Muscle of leg (tissue), 16 donors: ENCODE measurements at places on chromosomes 5 and 9. TPM values are rescaled to one million over a fixed set of nuclear protein-coding genes. Genes with fewer than 3 reads are reported as not detected.

Gene ENC1
- polyA plus RNA-seq: 35.4 TPM

Gene LCN12
- polyA plus RNA-seq: 0.75 TPM

Gene CDC20B
- polyA plus RNA-seq: not detected

Gene GPR21
- 0.37 TPM for polyA plus RNA-seq

Gene ADAMTS13
- 9.3 TPM for polyA plus RNA-seq

Gene ZFP37
- 3.8 TPM for polyA plus RNA-seq

Gene SMIM3
- polyA plus RNA-seq: 11.1 TPM

DNA sequence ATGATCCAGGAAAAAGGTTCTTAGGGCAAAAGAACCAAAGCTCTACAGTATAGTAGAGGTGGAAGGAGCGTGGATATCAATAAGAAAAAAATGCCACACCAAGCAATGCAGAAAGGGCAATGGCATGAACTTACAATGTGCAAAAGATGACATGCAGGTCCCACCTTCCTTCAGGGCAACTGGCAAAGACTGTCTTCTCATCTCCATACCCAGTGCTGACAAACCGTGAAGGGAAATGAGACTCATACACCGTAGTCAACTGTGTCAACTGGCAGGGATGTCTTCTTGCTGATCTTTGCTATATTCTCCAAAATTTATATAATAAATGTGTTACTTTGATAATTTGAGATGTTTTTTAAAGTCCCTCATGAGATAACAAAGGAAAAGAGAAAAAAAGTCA, 36.0 kb downstream of the MED27 start:
- no peak for DNase-seq
- H3K4me3 ChIP-seq: no peak overlapping the region
- H3K27ac ChIP-seq: no peak overlapping the region
- H3K27me3 ChIP-seq: no peaks in the 10 kb centered on the region
- H3K4me1 ChIP-seq: peaks cover 2% of the 10 kb centered on the region

DNA sequence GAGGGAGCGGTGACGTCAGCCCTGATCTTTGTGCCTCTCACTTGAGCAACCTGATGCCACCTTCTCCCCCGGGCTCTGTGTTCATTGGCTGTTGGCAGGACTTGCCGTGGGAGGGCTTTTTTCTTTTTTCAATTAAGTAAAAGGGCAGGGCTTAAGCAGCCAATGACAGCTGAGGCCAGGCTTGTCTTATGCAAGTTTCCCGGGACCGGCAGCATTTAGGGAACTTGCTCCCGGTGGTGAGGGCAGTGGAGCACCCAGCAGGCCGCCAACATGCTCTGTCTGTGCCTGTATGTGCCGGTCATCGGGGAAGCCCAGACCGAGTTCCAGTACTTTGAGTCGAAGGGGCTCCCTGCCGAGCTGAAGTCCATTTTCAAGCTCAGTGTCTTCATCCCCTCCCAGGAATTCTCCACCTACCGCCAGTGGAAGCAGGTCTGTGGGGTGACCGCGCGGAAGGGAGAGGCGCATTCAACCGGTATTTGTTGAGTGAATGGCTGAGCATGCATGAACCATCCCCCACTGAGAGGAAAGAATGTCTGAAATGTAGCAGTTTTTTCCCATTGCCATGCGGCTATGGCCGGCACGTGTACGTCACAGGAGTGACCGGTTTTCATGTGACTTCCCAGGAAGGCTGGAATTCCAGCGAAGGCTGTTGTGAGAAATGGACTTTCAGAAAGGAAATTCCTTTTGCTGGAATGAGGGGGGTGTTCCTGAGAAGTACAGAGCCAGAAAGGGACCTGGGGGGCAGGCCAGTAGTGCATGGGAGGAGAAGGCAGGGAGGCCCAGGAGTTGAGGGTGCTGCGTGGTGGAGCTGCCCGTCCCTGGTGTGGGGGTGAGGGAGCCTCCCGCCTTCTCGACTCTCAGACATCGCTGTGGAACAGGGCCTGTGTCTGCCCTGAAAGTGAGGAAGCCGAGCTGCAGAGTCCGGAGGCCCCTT, 29.0 kb downstream of the PTGES2 start:
- peak; percentile 95 for DNase-seq
- no peaks in the 10 kb centered on the region for H3K27me3 ChIP-seq
- peak overlapping the region; percentile 99 for H3K27ac ChIP-seq
- peaks cover 82% of the 10 kb centered on the region for H3K4me1 ChIP-seq

- no peaks in the 10 kb centered on the region for H3K27me3 ChIP-seq
- no peaks in the 10 kb centered on the region for H3K36me3 ChIP-seq
- H3K4me1 ChIP-seq: no peaks in the 10 kb centered on the region
- DNase-seq: no peak
These were observed 127.6 kb downstream of the RPS23 start for GRCh38 chr5:82150559-82150958.

- H3K36me3 ChIP-seq: no peaks in the 10 kb centered on the region
- H3K4me3 ChIP-seq: no peak overlapping the region
- no peak for DNase-seq
- no peak overlapping the region for H3K27ac ChIP-seq
These were observed 448.6 kb downstream of the ZNF608 start for GRCh38 chr5:124297826-124298225.

DNA sequence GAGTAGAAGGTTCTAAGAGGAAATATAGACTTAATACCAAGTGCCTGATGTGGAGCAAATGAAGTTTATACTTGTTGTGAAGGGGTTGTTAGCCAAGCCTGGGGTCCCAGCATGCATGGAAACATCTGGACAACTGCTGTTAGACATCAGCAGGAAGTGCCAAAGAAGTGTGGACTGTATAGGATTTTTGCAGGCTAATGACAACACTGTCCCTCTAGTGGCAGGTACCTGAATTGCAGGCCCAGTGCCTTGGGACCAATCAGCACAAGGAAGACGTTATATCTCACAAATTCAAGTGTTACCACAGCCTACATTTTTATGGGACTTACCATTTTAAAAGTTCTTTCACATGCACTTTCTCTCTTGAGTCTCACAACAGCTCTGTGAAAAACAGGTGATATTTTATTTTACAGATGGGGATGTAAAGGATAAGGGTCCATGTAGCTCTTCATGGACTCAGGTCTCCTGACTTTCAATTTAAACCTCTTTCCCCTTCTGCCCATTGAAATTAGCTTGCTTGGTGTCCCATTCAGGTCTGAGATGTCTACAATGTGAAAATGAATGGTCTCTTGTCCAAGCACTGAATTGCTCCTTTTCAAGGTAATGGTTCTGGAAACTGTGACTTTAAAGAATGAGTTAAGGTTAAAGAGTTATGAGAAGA, 89.0 kb upstream of the MAP1B start:
- no peak overlapping the region for H3K27ac ChIP-seq
- no peaks in the 10 kb centered on the region for H3K4me1 ChIP-seq
- no peak overlapping the region for H3K4me3 ChIP-seq

DNA sequence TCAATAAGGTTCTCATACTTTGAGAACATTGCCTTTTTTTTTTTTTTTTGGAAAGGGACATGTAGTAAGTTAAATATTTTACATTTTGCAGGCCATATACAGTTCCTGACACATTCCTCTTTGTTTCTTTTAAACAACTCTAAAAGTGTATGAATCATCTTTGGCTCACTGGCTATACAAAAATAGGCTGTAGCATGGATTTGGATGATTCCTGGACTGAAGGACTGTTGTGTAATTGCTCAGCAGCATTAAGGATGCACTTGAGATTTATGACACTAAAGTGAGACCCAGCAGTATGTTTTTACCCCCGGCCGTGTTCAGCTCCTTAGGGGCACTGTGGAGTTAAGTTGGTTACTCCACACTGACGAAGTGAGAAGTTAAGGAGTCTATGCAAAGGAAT, 41.3 kb downstream of the VPS13A start:
- H3K36me3 ChIP-seq: no peaks in the 10 kb centered on the region
- H3K4me3 ChIP-seq: no peak overlapping the region
- no peak overlapping the region for H3K27ac ChIP-seq
- H3K27me3 ChIP-seq: no peaks in the 10 kb centered on the region

DNA sequence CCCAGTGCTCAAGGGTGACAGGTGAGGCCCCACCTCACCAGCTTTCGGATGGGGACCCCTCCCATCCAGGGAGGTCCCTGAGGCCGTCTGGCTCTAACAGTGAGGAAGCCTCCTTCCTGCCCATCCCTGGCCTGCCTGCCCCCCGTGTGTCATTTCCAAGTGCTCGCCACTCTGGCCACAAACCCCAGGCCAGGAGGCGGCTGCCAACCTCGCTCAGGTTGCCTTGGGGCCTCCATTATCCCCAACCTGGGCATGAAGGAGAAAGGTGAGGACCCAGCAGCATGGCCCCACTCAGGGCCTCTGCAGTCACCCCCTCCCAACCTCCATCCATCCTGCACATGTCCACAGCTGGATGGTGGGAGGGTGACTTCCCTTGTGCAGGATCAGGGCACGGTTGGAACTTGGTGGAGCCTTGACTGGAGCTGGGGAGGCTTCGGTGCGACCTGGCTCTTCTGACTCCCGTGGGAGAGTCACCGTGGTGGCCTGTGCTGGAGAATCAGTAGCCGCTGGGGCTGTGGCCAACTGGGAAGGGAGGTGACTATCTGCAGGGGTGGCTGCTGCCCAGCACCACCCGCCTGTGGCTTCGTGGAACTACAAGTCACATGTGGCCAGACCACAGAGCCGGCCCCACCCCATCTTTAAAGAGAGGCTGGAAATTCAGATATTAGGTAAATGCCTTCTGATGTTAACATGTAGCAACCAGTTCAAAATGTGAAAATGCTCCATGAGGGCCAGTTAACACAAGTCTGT, 37.5 kb upstream of the GFPT2 start:
- no peak for DNase-seq
- no peaks in the 10 kb centered on the region for H3K4me1 ChIP-seq
- no peaks in the 10 kb centered on the region for H3K27me3 ChIP-seq
- no peaks in the 10 kb centered on the region for H3K36me3 ChIP-seq

GRCh38 chr5:160105686-160106360, 13.4 kb downstream of the PWWP2A start:
- peaks cover 17% of the 10 kb centered on the region for H3K36me3 ChIP-seq
- H3K4me1 ChIP-seq: no peaks in the 10 kb centered on the region
- no peak overlapping the region for H3K4me3 ChIP-seq
- no peaks in the 10 kb centered on the region for H3K27me3 ChIP-seq
- DNase-seq: no peak
- H3K27ac ChIP-seq: no peak overlapping the region

DNA sequence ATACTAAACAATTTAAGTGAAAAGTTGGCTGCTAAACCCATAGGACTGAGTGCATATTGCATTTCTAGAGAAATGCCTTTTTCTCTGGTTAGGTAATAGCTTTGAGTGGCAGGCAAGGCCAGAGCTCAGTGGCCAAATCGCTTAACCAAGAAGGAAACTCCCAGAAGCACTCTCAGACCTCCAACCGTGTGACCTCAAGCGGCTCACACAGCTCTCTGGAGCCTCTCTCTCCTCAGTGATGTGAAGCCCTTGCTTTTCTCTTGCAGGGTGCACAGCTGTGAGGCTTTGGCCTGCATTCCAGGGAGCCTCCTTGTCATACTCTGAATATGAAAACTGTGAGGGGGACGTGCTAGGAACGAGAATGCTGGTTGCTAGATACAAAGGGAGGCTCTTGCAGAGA, 106.7 kb downstream of the INSYN2B start:
- H3K4me1 ChIP-seq: peaks cover 8% of the 10 kb centered on the region
- no peak overlapping the region for H3K4me3 ChIP-seq
- H3K36me3 ChIP-seq: no peaks in the 10 kb centered on the region
- no peaks in the 10 kb centered on the region for H3K27me3 ChIP-seq

DNA sequence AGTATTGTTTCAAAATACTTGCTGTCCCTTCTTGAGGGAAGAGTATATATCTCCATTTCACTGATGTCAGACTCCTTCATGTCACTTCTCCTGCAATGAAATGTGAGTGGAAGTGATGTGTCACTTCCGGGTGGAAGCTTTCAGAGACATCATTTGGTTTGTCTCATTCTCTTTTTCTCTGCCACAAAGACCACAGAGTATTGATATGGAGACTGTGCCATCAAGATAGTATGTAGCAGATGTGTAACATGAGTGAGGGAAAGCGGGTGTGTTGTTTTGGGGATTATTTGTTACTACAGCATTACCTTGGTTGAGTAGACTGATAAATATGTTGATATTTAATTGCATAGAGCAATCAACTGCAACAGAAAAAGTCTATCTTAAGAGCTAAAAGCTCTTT, 169.8 kb downstream of the FBXL7 start:
- H3K27me3 ChIP-seq: no peaks in the 10 kb centered on the region
- H3K27ac ChIP-seq: no peak overlapping the region
- DNase-seq: no peak
- H3K4me3 ChIP-seq: no peak overlapping the region

DNA sequence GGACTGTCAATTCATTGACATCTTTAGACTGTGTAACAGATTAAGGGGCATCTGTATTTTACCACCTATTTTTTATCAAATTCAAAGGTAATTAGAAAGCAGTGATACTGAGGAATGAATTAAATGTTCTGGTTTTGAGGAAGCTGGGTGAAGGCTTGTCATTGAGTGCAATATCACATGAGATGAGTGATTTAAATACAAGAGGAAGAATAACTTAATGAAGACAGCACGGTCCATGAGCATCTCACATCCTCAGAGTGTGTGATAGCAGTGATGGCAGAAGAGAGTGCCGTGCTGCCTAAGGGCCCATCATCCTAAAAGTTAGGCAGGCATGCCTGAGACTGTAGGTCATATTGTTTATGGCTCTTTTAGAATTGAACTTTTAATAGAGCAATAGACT, 263.3 kb downstream of the MAST4 start:
- H3K4me3 ChIP-seq: no peak overlapping the region
- DNase-seq: no peak
- no peaks in the 10 kb centered on the region for H3K27me3 ChIP-seq
- peaks cover 5% of the 10 kb centered on the region for H3K4me1 ChIP-seq
- H3K27ac ChIP-seq: no peak overlapping the region

DNA sequence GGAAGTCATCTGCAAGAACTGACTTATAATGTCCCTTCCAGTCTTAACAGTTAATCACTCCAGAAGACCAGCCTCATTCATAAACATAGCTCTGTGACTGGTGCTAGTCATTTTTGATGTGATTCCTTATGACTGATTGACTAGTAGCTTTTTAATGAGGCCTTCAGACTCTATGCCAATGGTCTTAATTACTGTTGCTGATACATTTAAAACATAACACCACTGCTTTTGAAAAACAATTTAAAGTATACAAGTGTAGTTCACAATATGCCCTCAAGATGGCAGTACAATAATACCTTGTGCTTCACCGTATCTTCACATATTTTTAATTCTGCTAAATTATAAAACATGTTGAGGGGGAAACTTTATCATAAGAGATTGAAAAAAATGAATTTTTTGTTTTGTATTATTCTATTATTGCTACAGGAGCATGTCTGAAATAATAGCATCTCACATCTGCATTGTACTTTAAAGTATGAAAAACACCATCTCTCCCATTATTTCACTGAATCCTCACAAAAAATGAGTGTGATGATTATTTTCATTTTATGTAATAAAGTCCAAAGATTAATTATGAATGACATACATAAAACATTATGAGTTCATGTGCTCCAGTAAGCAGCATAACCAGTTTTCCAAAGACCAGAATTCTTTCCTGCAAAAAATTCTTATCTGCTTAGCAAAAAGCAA, 55.2 kb upstream of the SHISAL2B start:
- H3K27me3 ChIP-seq: peaks cover 2% of the 10 kb centered on the region
- DNase-seq: peak; percentile 38
- H3K36me3 ChIP-seq: no peaks in the 10 kb centered on the region
- no peak overlapping the region for H3K27ac ChIP-seq
- H3K4me1 ChIP-seq: no peaks in the 10 kb centered on the region

- H3K27ac ChIP-seq: no peak overlapping the region
- H3K27me3 ChIP-seq: no peaks in the 10 kb centered on the region
- H3K4me3 ChIP-seq: no peak overlapping the region
These were observed 154.1 kb downstream of the ADAMTS6 start for GRCh38 chr5:65327582-65327981.

GRCh38 chr9:135958485-135958884, 2.7 kb downstream of the UBAC1 start:
- no peak overlapping the region for H3K4me3 ChIP-seq
- DNase-seq: peak; percentile 57
- no peak overlapping the region for H3K27ac ChIP-seq

GRCh38 chr9:100725371-100725770, 147.5 kb downstream of the CAVIN4 start:
- no peaks in the 10 kb centered on the region for H3K27me3 ChIP-seq
- H3K4me1 ChIP-seq: peaks cover 2% of the 10 kb centered on the region
- peak; percentile 22 for DNase-seq
- H3K36me3 ChIP-seq: no peaks in the 10 kb centered on the region
- no peak overlapping the region for H3K4me3 ChIP-seq
